NCI-H187 (cell line): ENCODE measurements at places on chromosomes 7 and 10.

DNA sequence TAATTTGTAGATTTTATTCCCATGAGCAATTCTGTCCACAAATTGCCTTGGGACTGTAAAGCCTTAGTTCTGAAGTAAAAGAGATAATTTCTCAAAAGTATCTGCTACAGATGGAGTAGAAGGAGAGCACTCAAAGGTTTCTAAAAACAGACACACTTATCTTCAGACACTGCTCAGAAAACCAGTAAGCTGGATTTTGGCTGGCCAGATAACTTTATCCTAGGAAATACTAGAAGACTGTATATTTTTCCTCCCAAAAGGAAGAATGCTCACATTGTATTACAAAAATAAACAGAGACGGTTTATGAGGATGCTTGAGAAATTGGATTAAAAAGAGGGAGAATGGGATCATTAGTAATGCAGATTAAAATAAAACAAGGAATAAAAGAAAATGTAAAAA is 178.0 kb upstream of the IGFBP3 start:
- no peak for DNase-seq

DNA sequence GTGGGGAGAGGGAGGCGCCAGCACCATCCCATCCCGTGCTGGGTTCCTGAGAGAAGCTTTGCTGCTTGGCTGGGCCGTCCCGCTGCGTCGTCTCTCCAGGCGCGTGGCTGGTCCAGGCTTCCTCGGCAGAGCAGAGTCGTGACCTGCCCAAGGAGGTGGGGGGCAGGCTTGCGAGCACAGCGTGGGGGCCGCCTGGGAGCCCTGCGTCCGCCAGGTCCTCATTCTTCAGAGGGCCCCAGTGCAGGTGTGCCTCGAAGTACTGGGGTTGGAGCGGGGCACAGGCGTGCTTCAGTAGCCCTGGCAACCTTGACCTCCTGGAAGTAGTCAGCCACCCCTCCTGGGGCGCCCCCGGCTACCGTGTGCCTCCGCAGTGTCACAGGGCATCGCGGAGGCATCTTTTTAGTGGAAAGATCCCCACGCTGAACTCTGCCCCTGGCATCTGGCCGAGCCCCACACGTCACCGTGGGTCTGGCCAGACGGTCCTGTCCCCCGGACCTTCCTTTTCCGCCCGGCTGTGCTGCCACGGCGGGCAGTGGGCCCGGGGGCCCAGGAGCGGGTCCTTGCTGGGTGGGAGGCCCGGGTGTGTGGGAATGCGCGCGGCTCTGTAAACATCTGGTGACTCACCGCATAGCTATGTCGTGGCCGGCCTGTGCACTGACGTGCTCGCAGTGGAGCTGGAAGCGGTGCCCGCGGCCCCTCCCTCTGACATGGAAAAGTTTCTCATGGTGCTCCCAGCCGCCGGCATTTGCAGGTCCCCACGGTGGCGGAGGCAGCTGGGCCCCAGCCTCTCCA is 6.4 kb downstream of the MAFK start:
- DNase-seq, result no peak

GRCh38 chr7:36203071-36203790 is 50.2 kb downstream of the EEPD1 start:
- DNase-seq, result no peak

DNA sequence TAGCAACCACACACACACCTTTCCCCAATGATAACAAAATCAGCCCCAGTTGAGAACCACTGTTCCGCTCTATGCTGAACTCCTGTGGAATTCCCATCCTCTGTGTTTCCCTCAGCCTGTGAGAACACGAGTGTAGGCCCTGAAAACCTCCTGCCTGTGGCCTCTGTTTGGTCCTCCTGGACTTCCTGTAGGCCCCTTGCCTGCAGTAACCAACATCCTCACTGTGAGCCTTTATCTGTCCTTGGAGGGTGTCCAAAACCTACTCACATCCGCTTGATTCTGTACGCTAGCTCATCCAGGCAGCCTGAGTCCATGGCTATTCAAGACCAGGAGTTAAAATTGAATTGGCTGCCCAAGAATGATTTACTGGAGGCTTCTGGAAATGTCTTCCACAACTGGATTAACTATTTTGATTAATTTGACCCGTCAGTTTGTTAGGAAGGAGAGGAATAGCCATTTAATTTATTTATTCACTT is 149.8 kb downstream of the AKR1D1 start:
- DNase-seq, result no peak

DNA sequence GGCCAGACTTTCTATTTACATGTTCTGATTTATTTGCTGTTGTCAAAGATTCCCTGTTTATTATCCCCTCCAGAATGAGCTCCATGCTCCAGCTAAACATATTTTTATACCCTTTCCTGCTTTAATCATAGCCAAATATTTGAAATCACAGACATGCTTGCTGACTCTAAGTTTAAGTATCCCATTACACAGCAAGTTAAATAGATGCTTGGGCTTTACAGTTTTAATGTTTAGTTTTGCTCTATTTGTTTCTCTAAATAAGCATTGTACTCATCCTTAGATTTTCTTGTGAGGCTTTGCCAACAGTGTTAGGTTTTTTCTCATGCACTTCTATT is 196.8 kb downstream of the TAX1BP1 start:
- no peak for DNase-seq

DNA sequence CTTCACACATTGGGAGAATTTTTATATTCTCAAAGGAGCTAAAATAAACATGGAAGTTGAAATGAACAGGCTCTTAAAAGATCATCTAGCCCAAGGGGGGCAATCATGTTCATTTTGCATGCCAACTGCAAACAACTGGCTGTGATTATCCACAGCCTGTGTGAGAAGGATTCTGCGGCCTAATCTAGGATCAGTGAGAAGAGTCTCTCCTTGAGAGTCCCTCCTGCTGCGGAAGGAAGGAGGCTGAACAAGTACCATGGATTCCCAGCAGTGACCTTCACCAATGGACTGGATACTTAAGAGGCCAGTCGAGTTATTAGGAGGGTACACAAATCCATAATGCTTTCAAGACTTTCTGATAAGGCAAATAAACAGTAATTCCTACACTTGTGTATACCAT is 76.7 kb downstream of the IGF2BP3 start:
- DNase-seq, result no peak

DNA sequence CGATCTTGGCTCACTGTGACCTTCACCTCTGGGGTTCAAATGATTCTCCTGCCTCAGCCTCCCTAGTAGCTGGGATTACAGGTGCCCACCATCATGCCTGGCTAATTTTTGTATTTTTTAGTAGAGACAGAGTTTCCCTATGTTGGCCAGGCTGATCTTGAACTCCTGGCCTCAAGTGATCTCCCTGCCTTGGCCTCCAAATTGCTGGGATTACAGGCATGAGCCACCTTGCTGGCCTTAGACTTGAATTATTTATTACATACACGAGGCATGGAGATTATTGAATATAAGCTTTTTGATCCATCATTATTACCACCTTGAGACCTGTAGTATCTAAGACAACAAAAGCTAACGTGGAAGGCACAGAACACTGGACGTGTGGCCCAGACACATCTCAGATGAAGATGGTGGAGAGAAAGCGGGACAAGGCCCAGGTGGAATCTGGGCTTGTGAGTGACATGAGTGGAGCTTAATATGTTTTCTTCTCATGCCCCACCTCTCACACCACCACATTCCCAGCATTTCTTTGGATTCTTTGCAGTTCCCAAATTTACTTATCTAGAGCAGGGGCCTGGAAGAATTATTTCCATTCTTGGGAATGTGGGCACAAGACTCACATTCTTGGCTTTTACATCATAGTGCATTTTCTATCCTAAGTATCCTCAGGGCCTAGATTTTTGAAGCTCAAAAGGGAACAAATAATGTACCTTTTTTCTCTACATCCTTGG is 76.6 kb downstream of the SUGCT start:
- DNase-seq, result no peak

DNA sequence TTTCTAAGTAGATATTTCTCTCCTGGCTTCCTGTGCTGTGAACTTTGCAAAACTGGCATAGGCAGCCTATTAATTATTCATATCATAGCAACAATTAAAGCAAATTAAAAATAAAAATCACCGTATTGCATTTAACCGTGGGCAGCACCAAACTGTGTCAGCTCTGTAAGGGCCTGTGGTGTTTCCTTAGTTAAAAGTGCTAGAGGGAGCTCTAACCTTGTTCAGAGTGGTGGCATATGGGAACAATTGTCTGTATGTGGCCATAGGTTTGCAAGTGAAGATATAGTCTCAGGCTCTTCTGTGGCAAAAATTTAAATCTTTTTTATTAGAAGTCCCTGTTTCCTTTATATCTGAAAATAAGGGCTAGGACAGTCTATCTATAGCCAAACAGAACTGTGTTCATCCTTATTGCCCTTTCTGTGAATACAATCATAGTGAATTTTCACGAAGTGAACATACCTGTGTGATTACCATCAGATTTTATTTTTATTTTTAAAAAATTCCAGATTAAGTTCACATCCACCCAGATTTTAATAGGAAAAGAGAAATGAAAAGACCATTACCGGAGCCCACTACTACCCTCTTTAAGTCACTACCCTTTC is 92.6 kb downstream of the POLL start:
- no peak for DNase-seq
